ENCODE measurements at places on chromosomes 1 and 21.

DNA sequence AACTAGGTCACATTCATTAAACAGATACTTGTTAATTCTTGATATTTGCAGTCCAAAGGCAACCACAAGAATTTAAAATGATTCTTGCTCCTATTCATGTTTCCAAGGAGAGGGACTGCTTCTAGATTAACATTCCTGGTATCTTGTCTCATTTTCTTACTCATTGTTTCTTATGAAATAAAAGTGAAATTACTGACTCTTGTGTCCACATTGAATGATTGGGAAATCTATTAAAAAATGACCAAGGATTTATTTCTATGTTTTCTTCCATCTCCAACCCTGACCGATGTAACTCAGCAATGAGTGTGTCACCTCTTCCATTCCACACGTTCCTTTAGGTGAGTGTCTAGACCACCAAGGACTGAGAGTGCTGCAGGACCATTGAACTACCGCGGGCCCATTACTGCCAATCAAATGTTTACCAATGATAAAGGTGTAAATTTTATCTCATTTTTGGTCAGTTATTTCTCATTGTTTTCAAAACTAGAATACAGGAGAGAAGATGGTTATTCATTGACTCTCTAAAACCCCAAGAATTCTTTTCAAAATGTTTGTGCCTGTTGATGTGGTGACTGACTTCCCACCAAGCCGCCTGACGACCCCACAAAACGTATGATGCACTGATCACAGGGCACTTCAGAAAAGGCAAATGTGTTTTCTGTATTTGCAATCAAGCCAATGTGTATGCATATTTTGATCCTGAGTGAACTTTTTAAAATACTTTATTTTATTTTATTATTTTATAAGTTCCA is 414.6 kb upstream of the PTBP2 start:
- DNase-seq, result peak; percentile 52

DNA sequence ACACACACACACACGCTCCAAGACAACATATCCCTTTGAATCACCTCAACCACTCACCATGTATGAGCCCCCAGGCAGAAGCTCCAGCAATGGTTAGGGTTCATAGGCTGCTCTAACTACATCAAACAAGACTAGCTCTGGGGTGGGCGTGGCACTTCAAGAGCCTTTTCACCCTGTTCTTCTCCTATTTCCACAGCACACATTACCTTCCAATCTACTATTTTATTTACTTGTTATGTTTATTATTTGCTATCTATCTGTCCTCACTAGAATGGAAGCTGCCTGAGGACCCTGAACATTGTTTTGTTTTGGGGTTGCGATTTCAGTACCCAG is 28.7 kb downstream of the TRABD2B start:
- DNase-seq, result no peak

DNA sequence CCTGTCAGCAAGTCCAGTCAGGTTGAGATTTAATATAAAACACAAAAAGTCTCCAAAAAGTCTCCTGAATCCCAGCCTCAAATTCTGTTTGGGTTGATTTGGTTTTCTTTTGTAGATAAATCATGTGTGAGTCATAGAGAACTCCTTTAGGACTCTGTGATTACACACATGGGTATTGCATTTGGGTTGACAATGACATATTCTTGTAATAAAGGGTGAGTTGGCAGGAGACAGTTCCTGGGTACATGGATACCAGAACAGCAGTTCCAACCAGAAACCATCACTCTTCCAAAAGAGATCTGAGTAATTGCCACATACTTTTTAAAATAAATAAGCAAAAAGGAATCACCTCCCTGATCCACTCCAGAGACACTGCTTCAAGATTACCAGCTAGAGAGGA is 8.9 kb downstream of the CR2 start:
- no peak for DNase-seq

DNA sequence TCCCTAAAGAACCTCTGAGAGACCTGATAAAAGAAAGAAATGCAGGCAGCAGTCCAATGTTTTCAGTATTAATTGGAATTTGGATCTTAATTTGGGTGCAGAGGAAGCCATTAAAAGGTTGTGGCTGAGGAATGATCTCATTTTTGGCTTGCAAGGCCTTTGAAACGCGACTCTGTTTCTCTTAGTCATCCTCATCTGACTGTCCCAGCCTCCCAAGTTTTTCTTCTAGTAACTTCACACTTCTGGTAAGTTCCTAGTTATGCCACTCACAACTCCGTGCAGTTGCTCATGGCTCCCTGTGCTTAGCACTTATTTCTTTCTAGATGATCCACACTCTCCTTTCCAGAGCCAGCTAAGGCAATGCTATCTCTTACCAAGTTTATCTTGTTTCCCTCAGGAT is 147.4 kb upstream of the USP24 start:
- peak; percentile 44 for DNase-seq

DNA sequence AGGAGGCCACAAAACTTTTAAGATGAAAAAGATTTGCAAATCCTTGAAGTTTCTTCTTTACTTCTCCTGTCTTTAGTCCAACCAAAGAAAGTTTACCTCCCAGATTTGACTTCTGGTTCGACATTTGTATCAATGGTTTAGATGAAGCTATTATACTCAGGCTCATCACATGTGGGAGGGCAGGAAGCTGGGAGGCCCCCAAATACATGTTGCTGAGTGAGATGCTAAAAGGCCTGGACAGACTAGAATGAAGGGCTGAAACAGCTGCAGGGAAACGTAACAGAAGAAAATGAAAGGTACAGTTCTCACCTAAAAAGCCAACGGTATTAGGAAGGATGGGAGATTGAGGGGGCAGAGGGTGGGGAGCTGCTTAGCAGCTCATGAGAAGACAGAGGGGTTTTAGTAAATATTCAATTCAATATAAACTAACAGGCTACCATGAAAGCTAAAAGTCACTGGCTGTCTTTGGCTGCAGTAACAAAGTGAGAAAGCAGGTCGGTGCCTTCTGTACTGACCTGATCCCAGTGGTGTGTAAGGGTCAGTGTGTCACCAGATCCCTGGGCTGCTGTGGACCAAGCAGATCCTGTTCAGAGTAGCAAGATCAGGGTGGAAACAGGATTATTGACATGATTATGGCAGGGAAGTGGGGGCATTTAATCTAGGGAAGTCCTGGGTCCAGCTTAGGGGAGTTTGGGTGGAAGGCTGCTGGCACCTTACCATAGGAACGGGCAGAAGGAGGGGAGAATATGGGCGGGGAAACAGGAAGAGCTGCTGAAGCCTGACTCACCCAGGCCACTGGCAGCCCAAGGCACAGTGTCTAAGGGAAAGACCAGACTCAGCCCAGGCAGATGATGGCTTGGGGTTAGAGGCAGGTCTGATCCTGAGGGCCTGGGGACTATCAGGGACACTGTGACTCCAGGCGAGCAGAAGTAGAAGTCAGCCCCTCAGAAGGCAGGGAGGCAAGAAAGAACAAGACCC is 60.4 kb downstream of the KCNN3 start:
- no peak for DNase-seq

DNA sequence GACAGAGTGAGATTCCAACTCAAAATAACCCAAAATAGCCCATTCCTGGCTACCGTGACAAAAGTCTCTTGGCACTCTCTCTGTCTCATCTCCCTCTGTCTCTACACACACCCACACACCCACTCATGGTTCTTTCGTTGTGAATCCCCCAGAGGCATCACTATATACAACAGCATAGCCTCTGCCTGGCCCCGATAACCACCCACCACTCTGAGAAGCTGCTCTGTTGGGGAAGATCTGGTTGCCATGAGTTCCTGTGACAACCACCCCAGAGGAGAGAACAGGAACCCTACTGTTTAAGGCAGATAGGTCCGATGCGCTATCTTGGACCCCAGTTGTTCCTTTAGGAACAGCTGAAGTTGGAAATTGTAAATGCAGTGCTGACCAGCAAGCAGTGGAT is 70.4 kb upstream of the LYST start:
- no peak for DNase-seq
